ENCODE measurements at places on chromosomes 5 and 9. TPM values are rescaled to one million over a fixed set of nuclear protein-coding genes. Genes with fewer than 3 reads are reported as not detected.

GRCh38 chr9:80090317-80090716 lies 518.6 kb downstream of the TLE4 start:
- DNase-seq = no peak

DNA sequence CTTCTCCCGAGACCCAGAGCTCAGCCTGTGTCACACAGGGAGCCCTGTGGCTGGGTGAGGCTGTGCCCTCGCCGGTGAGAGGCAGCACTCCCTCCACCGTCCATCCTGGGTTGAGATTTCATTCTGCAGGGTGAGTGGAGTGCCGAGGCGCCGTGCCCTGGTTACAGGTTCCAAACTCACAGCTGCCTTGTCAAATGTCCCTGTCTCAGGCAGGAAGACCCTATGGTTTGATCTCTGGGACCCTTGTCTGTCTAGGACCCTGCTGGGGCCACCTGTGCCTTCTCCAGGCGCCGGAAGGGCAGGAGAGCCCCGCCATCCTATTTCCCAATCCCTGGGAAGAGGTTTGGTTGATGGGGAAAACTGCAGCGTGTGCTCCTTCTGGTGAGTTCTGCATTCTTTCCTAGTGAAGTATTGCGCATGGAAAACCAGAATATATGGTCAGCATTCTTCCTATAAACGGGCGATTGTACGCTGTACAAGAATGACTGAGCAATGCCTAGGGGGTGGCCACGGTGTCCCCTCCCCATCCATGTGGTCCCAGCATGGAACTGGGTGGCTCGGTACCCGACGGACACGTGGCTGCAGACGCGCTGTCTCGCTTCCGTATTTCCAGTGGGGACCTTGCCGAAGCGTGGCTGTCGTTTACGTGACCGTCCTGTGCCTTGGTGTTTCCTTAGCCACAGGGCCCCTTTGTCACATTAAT lies 95.9 kb upstream of the COL5A1 start:
- DNase-seq = no peak

GRCh38 chr9:115202181-115202580 lies 84.2 kb upstream of the TNC start:
- no peak for DNase-seq

DNA sequence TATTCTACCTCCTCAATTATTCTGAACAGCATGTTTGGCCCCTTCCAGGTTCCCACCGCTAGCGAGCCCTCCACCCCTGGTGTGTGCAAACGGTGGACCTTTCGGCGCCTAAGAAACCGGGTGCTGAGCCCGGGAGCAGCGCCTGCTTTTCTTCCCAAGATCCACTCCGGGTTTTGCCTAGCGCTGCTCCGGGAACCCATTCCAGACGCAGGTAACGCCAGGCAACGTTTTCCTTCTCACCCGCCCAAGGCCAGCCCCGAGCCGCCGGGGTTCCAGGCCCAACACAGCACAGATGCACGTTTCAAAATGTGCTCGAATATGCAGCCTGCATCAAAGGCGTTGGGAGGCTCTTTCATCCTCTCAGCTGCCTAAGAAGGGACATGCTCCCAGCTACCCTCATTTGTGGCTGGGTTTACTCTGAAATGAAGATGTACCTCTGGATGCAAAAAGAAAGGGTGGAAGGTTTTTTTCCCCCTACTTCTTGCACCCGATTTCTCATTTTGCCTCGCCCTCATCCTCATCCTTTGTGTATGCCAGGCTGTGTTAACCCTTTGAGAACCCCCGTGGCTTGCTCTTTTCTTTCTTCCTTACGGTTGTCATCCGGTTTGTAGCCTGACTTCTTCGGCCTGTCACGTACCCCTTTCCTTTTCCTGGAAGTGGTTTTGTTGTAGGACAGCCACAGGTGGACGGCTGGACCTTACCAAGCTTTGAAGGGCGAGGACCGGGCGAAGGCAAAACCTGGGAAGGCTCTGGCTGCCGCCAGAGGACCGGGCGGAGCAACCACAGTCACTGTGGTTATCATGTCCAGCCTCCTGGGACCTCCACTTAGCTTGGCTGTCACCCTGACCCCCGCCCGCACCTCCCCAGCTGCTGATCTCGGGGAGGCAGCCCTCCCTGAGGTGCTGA lies 226.9 kb downstream of the SMARCA2 start:
- DNase-seq = peak; percentile 69

- DNase-seq = no peak
Measured at GRCh38 chr5:158014372-158014771, 155.4 kb upstream of the CLINT1 start.

DNA sequence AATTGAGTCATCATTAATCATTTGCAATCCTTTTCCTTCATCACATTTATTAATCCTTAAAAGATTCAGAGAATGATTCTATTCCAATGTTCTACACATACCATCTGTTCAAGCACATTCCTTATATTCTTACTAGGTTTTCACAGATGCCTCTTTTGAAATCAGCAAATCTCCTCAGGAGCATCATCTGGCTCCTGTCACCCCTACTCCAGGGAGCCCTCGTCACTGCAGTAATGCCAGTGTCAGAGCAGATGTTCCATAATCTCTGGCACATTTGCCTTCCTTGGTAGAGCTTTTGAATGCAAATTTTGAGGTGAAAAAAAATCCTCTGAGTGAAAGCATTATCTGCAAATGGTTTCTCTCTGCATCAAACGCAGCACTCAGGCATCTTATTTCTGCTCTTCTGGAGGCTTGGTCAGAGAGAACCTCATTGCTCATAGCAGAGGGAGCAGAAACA lies 7.6 kb upstream of the KCNV2 start:
- DNase-seq = no peak

GRCh38 chr9:6899274-6899673 lies 141.5 kb downstream of the KDM4C start:
- DNase-seq = no peak

DNA sequence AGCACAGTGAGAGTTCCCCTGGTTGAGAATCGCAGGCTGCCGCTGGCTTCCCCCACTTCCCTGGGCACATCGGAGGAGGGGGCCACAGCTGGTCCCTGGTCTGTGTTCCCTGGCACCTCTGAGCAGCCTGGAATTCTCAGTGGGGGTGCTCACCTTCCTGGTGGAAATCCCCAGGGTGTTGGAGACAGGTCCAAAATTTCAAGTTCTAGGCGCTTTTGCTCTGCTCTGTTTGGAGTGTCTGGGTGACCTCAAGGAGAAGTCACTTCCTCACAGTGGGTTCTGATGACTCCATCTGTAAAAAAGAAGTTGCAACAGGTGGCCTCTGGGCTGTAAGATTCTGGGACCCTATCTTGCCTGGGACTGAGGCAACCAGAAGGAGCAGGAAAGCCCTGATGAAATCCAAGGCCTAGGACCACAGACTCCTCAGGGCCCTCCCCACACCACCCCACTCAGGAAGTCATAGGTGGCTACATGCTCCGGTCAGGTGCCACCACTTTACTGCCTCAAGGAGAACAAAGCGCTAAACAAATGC lies at the start of gene TRAF1:
Gene TRAF1, minus strand, starts transcription at position 400 of the 532 bp plus-strand sequence. CDS start 721 bp downstream, outside the sequence.
- peak; percentile 81 for DNase-seq

TAF11L5 gene
- not detected for total RNA-seq

SLCO6A1 gene
- not detected for total RNA-seq

SLC6A18 gene
- total RNA-seq = not detected

TMC1 gene
- not detected for total RNA-seq

FAM221B gene
- total RNA-seq = not detected

MAN1B1 gene
- total RNA-seq = 55.8 TPM
